ENCODE measurements at places on chromosomes 12 and 14.

DNA sequence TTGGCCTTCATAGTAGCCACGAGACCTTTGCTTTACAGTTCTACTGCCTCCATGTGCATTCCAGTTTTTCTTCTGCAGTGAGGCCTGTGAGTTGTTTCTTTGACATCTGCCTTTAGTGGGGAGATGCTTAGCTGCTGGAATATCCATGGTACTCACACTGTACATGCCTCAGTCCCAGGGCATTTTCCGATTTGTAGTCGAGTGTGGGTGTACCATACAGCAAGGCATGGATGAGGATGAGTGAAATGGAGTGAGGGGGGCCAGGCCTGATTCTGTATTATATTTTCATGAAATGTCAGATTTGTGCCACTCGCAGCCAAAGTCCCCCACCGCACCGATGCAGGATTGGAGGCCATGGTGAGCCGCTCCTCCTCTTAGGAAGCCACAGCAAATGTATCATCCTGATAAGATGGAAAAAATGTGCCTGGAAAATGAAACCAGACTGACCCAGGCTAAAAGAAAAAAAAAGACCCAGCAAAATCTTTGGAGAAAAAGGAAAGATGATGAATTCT lies 173.0 kb downstream of the ADGRD1 start:
- DNase-seq: no peak

DNA sequence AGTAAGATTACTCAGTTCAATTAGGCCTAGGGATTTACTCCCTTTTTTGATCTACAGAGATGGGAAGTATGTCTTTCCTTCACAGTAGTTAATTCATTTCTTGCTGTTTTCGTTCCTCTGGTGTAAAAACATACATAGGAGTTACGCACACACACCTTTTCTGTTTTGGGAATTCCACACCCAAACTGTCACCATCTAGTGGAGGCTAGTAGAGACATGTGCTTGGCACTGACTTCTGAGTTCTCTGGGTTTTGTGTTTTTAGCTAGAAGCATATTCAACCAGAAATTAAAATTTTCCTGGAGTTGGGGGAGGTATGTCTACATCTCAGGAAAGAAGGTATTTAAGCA lies 1.4 kb downstream of the SUSD6 start:
- DNase-seq: no peak

GRCh38 chr14:59339524-59340330 lies 125.5 kb downstream of the GPR135 start:
- no peak for DNase-seq

GRCh38 chr14:71204231-71204630 lies 297.0 kb downstream of the PCNX1 start:
- no peak for DNase-seq

DNA sequence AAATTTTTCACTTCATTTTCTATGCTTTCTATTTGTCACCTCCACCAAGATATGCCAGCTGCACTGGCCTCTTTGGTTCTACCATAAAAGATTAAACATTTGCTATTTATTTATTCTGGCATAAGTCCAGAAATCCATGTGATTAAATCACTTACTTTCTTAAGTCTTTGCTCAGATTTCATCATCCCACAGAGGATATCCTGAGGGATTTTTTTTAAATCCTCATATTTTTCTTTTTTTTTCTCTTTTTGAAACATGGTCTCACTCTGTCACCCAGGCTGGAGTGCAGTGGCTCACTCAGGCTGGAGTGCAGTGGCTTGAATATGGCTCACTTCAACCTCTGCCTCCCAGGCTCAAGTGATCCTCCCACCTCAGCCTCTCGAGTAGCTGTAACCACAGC lies 645.4 kb upstream of the ATXN7L3B start:
- no peak for DNase-seq

DNA sequence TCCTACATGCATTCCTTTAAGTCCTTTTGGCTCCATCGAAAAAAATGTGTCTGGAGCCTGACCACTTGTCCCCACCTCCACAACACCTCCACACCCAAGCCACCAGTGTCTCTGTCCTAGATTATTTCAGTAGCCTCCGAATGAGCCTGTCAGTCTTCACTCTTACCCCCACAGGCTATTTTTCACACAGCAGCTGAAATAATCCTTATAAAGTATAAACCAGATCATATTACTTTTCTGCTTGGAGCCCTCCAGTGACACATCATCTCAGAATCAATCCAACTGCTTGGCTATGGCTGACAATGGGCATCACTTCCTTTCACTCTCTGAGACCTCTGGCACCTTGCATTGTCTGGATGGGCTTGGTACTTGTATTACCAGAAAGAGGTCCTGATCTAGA lies 44.9 kb downstream of the BBS10 start:
- no peak for DNase-seq

DNA sequence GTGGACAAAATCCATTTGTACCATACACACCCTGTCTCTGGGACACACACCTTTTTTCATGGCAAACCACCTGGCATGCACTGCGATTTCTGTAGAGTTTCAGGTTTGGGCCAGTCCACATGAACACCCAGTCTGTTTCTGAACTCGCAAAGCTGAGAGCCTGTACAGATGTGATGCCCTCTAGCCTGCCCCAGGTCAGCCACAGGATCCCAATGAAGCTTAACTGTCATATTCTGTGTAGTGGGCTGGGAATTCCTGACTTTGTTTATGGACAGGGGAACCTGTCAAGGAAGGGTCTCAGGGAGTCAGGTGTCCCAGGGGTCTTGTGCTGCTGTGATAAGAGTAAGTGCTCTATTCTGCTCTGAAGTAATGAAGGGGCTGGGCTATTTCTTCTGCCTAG lies 39.8 kb downstream of the CPM start:
- no peak for DNase-seq
